Stimulated activated CD4-positive, alpha-beta T cell treated with anti-CD3 and anti-CD28 coated beads, Interleukin-4, amount 100 ng/mL, for 24 hours (primary cell): ENCODE measurements at places on chromosomes 6 and 20.

- DNase-seq = no peak
Observed at GRCh38 chr20:50508171-50508755, 1.9 kb upstream of the PTPN1 start.

- DNase-seq = no peak
Observed at GRCh38 chr20:48075591-48076174, 290.4 kb upstream of the SULF2 start.

DNA sequence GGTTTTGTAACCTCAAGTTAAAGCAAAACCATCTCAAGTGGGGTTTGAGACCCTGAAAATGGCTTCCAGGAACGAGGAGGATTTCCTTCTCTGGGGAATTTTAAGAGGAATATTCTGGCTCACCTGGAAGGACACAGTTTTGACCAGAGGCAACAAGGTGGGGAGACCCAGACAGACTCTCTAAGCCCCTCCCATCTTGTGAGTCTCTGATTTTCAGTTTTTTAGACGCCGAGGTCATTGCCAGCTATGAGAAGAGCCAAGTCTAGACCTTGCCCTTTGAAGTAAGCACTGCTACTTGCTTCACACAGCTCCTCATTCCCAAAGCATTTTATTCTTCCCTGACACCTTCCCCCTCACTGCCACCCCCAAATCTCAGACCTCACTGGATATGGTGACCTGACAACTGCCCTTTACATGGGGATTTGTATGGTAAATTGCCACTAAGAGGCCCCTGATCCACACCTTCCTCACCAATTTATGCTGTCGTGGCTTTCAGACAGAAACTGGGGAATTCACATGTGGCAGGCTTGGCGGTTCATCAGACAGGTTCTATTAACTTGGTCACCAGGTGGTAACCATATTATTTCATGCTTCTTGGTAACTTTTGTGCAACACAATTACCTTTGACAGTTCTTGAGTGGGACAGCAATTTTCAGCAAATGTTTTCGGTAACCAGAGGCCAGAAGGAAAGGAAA, 116.2 kb downstream of the ISM1 start:
- DNase-seq = no peak

DNA sequence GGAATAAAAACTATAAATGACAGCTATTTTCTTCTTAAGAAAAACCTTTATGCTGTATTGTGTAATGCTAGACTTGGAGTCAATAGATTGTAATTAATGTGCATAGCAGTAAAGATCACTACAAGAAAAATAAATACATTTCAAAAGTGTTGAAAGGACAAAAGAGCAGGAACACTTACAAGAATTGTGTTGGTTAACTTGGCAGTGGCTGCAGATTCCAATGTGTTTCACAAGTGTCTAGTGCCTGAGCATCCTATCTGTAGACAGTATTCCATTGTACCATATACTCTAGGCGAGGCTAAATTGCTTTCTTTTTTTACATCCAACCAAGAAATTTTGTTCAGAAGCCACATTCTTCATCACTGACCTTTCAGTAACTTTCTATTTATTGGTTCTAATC, 924.1 kb downstream of the EPHA7 start:
- no peak for DNase-seq

GRCh38 chr6:43668151-43669028, 19.2 kb downstream of the MRPS18A start:
- DNase-seq = peak; percentile 40

DNA sequence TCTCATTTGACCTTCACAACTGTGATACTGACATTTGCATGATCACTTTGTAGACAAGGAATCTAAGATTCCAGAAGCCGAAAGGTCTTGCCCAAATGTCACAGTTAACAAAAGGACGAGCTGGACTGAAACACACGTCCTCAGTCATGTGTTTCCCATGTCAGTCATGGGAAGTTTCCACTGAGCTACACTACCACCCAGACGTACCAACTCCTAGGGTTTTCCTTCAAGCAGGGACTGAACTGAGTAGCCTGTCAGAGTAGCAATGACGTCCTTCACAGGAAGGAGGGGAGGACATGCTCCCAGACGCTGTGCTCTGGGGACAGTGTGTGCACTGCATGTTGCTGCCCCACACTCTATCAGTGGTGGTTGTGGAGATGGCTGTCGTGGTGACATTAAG, 215.8 kb upstream of the SMLR1 start:
- DNase-seq = no peak

GRCh38 chr6:35823601-35824000, 18.4 kb downstream of the LHFPL5 start:
- no peak for DNase-seq

DNA sequence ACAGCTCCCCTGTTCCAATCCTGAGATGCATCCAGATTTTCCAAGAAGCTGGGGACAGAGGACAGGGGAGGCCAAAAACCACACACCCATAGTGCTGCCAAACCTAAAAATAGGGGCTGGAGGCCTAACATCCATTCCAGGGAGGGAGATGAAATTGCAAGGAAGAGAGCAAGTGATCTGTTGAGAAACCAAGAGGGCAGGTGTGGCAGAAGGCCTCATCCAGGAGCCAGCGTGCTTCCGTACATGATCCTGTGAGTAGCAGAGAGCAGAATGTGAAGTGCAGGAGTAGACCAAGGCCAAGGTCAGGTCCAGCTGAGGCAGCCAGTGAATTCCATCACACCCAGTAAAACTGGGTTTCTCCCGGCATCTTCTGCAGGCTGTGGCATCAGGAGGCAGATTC, 167.7 kb upstream of the RIN2 start:
- DNase-seq = no peak

DNA sequence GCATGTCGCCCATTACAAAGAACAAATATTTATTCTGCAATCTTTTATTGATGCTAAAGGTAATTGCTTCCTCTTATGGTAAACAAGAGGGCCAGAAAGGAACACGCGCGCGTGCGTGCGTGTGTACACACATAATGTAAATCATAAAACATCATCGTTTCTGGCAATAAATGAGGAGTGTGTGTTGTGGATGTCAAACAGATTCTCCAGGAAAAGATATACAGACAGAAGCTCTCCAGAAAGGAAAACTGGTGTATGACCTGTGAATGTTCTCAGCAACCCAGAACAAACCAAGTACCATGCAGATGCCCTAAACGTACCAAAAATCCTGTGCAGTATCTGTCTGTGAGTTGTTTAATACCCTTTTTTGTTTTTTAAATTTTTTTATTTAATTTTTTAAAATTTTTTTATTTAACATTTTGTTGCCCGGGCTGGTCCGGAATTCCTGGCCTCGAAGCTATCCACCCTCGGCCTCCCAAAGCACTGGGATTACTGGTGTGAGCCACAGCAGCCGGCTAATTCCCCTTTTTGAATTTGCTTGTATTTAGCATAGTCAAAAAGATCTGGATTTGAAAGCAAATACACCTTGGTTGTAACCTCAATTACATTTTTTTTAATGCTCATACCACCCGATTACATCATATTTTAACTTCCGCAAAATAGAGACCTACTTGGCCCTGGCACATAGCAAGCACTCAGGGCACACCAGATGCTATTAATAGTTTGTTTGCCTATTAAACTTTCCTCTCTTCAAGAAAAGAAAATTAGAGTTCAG, 909 bp upstream of the NUDT3 start:
- no peak for DNase-seq

DNA sequence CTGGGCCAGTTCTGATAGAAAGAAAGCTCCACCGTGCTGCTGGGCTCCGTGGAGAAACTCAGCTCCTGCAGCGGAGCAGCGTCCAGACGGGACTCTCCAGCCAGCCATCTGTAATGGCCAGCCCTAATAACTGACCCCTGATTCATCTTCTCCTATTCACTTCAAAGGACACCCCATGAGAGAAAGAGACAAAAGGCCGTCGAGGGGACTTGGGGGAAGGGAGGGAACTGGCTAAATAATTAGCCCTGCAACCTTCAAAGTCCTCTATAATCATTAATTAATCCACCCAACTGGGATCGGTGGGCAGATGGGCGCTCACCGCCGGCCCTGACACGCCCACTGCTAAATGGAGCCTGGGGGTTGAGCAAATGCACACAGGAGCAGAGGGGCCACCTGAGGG, 512.4 kb downstream of the CD83 start:
- DNase-seq = no peak

GRCh38 chr20:50464026-50464724, 46.0 kb upstream of the PTPN1 start:
- DNase-seq = peak; percentile 58
